ENCODE measurements at places on chromosomes 11 and 22.

DNA sequence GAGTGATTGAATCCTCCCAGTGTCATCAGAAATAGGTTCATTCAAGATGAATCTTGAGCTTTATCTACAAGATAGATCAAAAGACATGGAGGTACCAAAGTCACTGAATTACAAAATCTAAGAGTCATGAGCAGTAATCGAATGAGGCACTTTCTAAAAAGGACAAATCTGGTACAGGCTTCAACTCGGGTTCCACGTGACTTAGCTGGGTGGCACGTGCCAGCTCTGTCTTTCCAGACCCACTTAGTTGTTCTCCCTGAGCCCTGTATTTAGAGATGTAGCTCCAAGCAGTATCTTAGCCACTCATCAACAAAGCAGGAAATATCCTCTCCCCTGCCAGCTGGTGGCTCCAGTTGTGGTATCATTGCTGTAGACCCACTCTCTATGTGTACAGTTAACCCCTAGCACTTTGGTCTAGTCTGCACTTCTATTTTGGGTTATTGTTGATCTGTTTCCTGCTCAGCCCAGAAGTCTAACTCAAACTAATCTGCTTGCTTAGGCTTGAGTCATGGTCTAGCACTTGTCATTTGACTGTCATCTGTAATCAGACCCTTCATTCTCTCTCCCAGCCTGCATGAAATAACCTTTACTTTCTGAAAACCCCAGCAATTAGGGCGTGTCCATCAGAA is 528.7 kb downstream of the ETS1 start:
- DNase-seq: no peak

DNA sequence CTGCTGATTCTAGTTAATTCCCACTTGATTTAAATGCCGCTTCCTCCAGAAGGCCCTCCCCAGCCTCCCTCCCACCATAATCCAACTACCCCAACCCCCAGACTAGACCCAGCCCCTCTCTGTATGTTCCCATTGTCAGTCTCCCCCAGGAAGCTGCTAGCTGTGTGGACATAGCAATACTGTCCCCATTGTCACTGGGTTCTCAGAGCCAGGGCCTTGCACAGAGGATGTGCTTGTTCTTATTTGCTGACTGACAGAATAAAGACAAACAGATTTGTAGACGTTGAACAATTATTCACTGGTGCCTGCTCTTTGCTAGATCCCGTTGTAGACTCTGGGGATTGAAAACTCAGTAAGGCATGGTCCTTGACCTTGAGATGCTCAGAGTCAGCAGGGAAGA is 45.7 kb upstream of the NAV2 start:
- DNase-seq: no peak

DNA sequence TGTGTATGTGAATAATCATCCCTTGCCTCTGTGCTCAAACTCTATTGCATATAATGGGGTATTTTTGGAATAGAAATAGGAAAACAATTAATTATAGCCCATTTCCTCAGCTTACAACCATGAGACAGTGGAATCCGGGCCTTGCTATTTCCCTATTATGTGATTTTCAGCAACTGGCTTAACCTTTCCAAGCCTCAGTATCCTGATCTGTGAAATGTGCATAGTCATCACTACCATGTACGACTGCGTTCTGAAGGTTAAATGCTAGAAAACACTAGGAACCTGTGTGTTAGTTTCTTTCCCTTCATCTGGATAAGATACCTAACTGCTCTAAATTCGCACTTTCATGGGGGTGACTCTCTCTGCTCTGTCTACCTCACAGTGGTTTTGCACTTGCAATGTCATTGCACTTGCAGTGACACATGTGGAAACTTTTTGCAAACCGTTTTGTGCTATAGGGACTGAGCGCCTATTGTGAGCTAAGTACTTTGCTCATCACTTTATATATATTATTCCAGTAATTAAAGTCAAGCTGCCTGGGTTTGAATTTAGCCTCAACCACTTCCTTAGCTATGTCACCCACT is 48.3 kb downstream of the IRAG1 start:
- no peak for DNase-seq

DNA sequence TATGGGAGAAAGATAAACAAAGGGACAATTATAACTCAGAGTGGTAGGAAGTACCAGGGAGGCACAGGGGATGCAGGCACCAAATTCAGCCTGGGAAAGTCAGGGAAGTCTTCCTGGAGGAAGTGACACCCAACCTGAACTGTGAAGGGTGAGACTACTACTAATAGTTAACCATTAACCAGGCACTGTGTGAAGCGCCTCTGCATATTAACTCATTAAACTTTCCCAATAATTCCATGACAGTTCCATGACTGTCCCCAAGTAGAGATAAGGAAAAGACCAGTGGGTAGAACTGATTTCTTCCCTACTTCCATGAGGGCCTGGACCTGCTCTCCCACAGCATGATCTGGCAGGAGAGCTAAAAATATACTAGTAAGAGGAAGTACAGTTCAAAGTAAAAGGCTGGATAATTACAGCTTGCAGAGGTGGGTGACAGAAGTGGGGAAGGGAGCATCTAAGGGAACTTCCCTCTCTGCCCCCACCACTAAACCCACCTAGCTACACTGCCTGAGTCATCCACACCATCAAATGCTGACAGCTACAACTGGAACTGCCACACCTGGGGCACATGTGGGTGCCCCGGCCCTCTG is 4.7 kb upstream of the AP1B1 start:
- DNase-seq: no peak

- DNase-seq: no peak
Measured at GRCh38 chr11:36038541-36038940, 94.7 kb downstream of the LDLRAD3 start.

- no peak for DNase-seq
Measured at GRCh38 chr11:196786-197731, 4.2 kb downstream of the SCGB1C1 start.

GRCh38 chr22:43001271-43002201 is 13.4 kb downstream of the PACSIN2 start:
- no peak for DNase-seq

- DNase-seq: no peak
Measured at GRCh38 chr22:28768701-28769393, 3.6 kb upstream of the CCDC117 start.

GRCh38 chr11:30255637-30256036 is 24.8 kb downstream of the FSHB start:
- DNase-seq: no peak

GRCh38 chr11:60762851-60763691 is 6.4 kb downstream of the MS4A15 start:
- DNase-seq: no peak

GRCh38 chr11:84969103-84969502 is 658.0 kb downstream of the DLG2 start:
- DNase-seq: no peak

DNA sequence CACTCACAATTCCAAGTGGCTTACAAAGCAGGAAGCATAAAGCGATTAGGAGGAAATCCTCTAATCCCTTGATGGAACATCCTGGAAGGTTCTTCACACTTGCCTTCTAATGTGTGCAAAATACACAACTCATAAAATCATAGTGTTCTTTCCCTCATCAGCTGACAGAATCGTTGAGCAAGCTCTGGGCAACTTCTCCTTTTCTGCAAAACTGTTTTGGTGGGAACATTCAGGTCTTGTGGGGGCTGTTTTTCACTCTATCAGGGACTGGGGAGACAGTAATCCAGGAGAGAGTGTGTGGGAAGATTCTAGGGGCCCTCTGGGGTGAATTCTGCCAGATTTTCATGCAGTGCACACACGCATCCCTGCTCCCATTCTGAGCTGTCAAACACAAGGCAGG is 53.2 kb downstream of the IRAG1 start:
- DNase-seq: no peak

DNA sequence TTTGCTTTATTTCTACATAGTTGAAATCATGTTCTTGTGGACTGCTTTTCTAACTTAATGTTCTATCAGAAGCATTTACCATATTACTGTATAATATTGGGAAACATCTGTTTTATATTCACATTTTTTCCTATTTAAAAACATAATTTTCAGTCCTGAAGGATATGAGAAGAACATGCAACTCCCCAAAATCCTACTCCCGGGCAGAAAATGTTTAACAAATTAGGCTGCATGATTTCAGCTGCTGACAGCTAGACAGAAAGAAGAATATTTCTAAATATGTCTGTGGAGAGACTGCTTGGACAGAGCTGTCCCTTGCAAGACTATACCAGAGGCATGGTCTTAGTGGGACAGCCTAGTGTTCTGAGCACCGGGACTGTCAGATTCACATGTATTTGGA is 15.7 kb upstream of the AMPD3 start:
- DNase-seq: no peak

GRCh38 chr22:46674367-46674781 is 54.2 kb downstream of the GRAMD4 start:
- peak; percentile 82 for DNase-seq

DNA sequence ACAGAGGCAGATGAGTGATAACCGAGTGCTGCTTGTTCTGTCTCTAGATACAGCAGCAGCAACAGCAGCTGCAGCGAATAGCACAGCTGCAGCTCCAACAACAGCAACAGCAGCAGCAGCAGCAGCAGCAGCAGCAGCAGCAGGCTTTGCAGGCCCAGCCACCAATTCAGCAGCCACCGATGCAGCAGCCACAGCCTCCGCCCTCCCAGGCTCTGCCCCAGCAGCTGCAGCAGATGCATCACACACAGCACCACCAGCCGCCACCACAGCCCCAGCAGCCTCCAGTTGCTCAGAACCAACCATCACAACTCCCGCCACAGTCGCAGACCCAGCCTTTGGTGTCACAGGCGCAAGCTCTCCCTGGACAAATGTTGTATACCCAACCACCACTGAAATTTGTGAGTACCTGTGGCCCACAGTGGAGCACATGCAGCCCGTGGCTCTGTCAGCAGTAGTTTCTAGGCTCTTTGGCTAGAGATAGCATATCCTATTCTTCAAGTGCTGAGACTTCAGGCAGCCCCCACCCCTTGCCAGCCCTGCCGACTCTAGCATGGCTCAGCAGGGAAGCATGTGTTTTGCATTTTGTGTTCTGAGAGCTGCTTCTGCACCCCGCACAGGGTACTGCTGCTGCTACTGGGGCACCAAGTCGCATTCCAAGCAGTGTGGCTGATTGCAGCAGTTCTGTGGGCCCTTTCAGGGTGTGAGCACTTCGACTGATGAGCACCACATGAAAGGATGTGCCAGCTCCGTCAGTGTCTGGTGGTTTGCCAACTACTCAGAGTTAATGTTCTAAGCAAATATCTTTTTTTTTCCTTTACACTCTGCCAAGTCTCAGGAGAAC is 59.2 kb downstream of the MED15 start:
- DNase-seq: no peak

- no peak for DNase-seq
Measured at GRCh38 chr11:79274636-79275331, 166.0 kb downstream of the TENM4 start.

- DNase-seq: no peak
Measured at GRCh38 chr11:128632141-128632791, 44.9 kb upstream of the ETS1 start.

- no peak for DNase-seq
Measured at GRCh38 chr22:49812838-49813237, 14.8 kb downstream of the BRD1 start.

- no peak for DNase-seq
Measured at GRCh38 chr11:75480185-75481175, 45.3 kb downstream of the GDPD5 start.

- DNase-seq: no peak
Measured at GRCh38 chr11:111684251-111684650, 81.9 kb downstream of the PPP2R1B start.

- DNase-seq: no peak
Measured at GRCh38 chr11:29483831-29484230, 533.0 kb downstream of the KCNA4 start.

DNA sequence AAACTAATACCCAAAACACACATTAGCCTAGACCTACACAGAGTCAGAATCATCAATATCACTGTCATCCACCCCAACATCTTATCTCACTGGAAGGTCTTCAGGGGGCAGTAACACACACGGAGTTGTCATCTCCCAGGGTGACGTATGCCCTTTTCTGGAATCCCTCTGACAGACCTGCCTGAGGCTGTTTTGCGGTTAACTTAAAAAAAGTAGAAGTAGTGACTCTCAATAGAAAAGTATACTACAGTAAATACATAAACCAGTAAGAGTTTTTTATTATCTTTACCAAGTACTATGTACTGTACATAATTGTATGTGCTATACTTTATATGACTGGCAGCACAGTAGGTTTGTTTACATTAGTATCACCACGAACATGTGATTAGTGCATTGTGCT is 80.5 kb downstream of the PGR start:
- no peak for DNase-seq

- no peak for DNase-seq
Measured at GRCh38 chr22:46714550-46714949, 23.5 kb downstream of the CERK start.

- no peak for DNase-seq
Measured at GRCh38 chr11:76216536-76217325, 10.4 kb upstream of the WNT11 start.
